ENCODE measurements at places on chromosomes 7 and 10. TPM values are rescaled to one million over a fixed set of nuclear protein-coding genes. Genes with fewer than 3 reads are reported as not detected.

Gene C10orf105
- 0.25 TPM for total RNA-seq

Gene GJC3
- total RNA-seq = not detected

Gene TECPR1
- total RNA-seq = 63.9 TPM

Gene PPP3CB
- 55.4 TPM for total RNA-seq

- DNase-seq = no peak
Measured at GRCh38 chr7:74379938-74380337, 73.8 kb upstream of the GTF2IRD1 start.

DNA sequence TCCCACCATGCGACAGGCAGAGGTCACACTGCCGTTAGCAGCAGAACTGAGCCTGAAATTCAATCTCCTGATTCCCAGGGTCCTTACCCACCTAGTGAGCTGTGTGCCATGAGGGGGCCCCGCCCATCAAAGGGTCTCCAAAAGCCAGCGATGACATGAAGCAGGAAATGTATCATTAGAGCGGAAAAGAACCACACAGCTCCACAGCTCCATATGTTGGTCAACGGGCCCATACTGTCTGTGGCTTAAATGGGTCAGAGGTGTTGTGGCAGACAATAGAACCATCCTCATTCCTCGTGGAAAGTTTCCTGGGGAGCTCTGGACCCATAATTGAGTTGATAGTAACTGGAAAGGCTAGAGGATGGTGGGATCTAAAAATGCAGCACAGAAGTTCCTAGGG is 68.1 kb upstream of the PODXL start:
- no peak for DNase-seq

GRCh38 chr7:35487841-35488240 is 207.1 kb downstream of the HERPUD2 start:
- DNase-seq = no peak

- DNase-seq = no peak
Measured at GRCh38 chr10:93718937-93719725, 16.7 kb upstream of the FRA10AC1 start.

GRCh38 chr7:50619684-50620083 is 54.5 kb upstream of the DDC start:
- no peak for DNase-seq

GRCh38 chr10:43194266-43194665 is 56.0 kb downstream of the CSGALNACT2 start:
- no peak for DNase-seq

DNA sequence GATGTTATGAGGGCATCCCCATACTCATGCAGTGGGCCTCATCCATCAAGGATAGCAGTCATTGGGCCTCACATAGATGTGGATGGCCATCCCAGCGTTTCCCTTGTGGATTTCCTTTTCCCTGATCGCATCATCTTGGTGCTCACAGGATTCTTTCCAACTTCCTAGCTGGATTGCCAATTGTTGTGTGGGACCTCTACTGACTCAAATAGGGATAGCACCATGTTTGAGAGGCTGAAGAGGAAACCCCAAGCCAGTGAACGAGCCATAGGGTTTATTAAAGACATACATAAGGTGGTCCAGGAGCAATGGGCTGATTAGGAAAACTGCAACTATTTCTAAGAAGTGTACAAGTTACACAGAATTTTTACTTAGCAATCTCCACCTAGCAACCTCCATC is 21.8 kb downstream of the ASZ1 start:
- DNase-seq = no peak

DNA sequence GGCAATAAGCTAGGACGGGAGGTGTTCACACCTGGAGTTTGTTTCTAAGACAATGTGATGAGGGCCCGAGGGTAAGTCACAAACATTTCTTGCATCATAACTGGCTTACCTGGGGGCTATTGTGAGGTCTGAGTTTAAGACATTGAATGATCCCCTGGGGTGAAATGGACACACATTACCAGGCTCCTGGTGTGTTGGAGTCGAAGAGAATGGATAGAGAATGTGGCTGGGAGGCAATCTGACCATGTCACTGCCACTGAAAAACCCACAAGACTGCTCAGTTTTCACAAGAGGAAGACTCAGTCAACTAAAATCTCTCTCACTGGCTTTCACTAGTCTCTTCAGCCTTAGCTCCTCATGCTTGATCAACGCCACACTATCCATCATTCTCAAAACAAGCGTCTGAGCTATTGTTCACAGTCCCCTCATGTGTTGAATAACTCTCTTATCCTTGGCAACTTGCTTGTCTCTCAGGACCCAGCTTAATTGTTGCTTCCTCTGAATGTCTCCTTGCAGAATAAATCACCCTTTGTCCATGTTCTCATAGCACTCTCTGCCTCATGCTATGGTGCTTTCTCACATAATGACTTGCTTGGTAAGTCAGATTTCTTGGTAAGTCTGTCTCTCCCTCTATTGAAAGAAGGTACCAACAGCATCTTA is at the start of gene C10orf120:
C10orf120 (minus strand) TSS at position 51 of the 660 bp plus-strand sequence. CDS start 56 bp downstream, outside the sequence.
- DNase-seq = no peak

GRCh38 chr10:79027147-79028055 is 41.4 kb upstream of the ZMIZ1 start:
- no peak for DNase-seq

DNA sequence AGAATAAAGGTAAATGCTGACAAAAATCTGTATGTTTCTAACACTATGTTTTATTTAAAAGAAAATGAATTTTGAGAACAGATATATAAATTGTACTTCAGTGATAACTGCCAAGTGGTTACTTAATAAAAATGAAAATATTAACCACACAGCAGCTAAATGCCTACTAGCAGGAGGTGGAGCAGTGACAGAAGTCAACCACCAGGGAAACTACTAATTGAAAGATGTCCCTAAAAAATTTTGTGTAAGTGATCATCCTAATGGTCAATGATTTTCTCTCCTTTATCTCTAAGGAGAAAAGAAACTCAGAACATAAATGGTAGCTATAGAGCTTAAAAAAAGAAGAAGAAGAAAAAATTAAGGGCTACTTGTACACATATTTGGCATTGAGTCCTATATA is 22.9 kb downstream of the WNT16 start:
- DNase-seq = no peak

DNA sequence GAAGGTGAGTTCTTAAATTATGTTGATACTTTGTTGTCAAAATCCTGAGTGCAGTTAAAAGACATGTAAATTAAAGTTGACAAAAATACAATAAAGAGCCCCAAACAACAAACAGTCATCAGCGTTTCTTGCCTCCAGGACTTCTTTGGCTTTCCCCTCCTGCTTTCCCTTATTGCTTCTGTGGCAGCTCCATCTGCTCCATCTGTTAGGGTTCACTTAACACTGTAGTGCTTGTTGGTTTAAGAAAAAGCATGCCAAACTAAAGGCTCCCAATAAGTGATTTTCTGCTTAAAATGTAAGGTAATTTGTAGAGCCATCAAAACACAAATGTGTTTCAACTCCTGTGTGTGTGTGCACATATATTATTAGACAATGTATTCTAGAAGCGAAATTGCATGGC is 254.3 kb upstream of the GNAI1 start:
- no peak for DNase-seq

- DNase-seq = no peak
Measured at GRCh38 chr7:148662646-148663045, 36.1 kb upstream of the CUL1 start.

DNA sequence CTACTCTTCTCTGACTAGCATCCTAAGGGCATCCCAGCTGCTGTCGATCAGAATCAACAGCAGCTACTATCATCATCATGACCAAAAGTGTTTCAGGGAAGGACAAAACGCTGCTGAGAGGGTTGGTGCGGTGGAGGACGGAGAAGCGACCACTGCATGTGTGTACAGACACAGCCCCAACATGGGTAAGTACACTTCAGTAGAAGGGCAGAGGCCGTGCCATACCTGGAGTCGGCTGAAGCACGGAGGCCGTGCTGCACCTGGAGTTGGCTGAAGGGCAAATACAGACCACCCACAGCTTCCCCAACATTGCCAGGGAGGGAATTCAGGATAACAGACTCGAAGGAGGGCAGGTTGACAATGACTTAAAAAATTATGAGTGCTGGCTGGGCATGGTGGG is 67.8 kb upstream of the CYTH3 start:
- no peak for DNase-seq

- DNase-seq = no peak
Measured at GRCh38 chr10:75619635-75620034, 188.2 kb downstream of the LRMDA start.

DNA sequence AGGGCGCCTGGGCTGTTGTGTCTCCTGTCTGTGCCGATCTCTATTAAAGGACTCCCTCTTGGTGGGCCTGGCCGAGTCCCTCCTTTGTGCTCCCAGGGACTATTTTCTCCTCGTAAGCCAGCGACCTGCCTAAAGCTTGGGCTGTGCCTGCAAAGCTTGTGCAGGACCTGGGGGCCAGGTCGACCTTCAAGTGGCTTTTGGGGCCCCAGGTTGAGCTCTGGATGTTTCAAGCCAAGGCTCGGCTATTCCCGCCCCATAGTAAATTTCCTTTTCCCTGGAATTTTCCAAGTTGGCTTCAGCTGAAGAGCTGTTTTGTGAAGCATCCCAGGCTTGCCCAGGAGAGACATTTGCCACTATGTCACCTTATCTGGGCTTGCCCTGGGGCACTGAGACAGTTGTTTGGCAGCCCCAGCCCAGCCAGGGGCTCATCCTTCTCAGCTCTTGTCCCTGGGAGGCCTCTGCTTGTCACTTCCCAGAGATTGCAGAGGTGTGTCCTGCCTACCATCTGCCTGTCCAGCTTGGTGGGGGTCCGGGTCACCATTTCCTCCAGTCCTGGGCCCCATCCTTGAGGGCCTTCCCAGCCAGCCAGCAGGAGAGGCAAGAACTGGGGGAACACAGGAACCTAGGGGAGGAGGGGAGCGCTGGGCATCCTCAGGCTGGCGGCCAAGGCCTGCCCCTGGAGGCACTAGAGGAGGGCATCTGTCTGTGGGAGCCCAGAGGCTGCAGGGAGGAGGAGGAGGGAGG is 20.2 kb downstream of the ZMIZ2 start:
- DNase-seq = no peak

DNA sequence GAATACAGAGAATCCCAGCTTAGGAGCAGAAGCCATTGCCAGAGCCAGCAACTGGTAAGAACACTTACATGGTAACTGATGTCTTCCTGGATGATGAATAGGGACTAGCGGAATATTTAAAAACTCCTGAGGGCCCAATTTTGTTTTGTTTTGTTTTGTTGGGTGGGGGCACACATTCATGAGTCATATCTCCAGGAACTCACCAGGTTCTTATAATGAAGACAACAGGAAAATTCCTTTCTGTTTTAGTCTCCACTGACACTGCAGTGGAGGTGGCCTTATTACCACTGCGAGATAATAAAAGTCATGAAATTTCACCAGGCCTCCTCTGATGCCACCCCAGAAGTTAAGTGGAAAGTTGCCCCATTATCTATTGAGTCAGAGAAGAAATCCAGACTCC is 6.6 kb upstream of the CUZD1 start:
- DNase-seq = no peak

DNA sequence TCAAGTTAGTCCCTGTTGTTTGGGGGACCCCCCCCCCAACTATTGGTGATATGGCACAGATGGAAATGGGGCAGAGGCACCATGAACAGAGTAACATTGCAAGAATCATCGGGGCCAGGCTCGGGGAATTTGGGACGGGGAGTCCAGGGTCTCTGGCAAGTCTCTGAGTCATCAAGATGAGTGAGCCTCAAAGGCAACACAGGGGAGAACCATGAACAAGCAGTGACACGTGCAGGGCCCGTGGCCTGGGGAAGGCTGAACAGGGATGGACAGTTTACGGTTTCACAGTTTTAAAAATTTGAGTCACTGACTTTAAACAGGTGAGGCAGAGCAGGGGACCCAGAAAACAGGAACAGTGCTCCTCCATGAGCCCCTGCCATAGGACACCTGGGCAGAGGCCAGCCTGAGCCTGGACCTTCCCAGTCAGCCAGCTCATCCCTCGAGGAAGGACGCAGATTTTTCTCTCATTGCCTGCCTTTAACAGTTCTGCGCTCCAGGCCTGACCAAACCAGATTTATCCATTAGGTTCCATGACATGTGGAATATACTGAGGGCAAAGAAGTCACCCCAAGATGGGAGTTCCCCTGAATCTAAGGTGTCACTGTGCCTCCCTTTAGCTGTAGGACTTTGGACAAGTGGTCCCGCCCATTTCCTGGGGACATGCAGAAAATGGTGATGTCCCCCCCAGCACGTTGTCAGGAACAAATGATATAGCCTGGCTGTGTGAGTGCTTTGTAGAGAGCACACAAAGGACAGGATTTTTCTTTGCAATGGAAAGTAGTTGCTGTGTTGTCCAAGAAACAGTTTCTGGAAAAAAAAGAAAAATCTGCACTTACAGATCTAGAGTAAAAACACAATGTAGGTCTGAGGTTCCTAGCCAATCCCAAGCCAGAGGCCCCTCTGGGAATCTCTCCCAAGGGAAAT is 23.8 kb downstream of the CHST15 start:
- DNase-seq = no peak

- DNase-seq = no peak
Measured at GRCh38 chr7:38318803-38319416, 45.5 kb upstream of the TARP start.

DNA sequence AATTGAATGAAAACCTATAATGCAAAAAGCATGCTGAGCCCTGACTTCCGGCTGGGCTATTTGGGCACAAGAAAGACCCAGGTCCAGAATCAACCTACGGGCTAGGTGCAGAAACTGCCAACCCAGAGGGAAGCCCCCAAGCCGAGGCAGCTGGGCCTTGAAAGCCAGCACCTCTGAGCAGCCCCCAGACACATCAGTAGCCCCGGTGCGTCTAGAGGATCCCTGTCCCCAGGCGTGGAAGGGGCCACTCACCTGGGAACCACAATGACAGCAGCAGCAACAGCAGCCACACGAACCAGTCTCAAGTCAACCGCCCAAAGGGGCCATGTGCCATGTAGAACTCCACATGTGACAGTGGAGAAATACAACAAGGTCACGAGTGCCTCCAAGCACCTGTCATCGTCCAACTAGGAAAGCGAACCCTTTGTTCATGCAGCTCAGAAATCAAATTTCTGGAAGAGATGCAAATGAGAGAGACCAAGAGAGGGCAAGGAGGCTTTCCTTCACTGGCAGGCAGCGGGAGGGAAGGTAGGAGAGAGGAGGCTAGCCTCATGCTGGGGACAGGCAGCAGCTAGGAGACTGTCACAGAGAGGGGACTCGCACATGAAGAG is 57.5 kb upstream of the CHST15 start:
- no peak for DNase-seq

DNA sequence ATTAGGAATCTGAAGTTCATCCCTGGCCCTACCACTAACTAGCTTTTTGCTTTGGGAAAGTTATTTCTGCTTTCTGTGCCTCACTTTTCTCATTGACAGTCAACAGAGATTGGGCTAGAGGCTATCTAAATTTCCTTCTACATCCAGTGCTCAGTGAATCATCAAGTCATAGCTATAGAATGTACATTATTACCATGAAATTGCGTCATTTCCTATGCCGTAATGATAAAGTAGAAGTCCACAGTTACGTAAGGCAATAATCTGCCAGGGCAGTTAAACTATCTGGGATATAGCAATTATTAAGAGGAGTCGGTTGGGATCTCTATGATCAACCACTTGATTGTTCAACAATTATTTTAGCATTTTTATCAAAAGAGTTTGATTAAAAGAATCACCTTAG is 64.4 kb downstream of the ITGB8 start:
- DNase-seq = no peak
